ENCODE measurements at places on chromosomes 11 and 22.

DNA sequence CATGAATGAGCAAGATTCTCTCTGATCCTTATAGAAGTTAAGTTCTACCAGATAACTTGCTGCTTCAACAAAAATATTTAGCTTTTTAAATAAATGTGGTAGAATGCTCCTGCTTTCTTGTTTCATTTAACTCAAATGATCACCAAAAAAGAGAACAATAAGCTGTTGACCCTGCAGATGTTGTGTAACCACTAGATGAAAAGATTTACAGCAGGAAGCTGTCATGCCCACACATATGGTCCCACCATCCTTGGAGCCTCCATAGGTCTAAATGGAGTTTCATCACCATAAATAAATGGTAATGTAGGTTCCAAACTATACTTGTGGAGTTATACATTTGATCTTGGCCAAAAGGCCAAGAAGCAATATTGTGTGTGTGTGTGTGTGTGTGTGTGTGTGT lies 118.8 kb downstream of the RRAS2 start:
- DNase-seq = no peak

DNA sequence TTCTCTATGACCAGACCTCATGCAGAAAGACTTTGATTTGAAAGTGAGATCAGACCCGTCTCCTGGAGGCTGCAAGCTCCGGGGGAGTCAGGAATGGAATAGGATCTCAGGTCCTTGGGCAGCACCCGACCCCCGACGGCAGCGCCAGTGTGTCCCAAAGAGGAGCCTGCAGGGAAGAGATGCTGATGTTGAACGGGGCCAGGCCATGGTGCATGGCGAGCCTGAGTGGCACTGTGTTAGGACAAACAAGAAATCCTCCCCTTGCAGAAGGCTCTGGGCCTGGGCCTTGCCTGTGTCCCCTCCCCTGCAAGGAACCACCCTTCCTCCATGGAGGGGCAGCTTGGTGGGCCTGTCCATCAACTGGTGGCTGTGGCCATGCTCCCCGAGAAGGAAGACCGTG lies 20.1 kb upstream of the SYT8 start:
- no peak for DNase-seq

DNA sequence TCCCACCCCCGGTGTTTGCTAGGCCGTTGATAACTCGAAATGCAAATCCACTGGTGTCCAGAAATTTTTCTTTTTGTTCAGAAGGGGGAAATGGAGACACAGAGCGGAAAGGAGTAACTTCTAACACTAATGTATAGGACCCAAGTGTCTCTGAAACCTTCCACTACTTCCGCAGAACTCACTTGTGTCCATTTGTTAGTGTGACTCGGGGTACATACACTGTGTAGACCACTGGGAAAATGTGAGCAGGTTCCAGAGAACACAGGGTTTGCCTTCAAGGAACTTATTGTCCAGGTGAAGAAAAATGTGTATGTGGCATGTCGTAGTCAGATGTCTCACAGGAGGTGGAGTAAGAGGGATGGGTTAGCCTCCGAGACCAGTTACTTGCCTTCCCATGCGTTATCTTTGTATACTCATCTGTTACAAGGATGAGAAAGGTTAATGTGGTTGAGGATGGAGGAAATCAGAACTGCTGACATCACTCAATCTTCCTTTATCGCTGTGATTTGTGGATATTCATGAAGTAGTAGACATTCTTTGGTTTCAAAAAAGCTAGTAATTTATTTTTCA lies 857 bp downstream of the ARCN1 start:
- DNase-seq = no peak

GRCh38 chr11:27497911-27498310 lies 8.7 kb downstream of the LIN7C start:
- no peak for DNase-seq

DNA sequence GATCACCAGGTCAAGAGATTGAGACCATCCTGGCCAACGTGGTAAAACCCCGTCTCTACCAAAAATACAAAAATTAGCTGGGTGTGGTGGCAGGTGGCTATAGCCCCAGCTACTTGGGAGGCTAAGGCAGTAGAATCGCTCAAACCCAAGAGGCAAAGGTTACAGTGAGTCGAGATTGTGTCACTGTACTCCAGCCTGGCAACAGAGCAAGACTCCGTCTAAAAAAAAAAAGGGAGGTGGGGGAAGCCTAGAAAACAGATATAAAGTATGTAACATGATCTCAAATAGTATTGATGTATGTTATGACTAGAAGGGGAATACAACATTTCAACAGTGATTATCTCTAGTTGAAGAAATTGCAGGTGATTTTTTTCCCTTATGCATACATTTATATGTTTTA lies 61.4 kb downstream of the SLC1A2 start:
- no peak for DNase-seq

GRCh38 chr11:13745165-13745564 lies 76.7 kb downstream of the FAR1 start:
- DNase-seq = no peak

Data from stimulated activated CD4-positive, alpha-beta T cell treated with anti-CD3 and anti-CD28 coated beads, Interleukin-15, amount 100 ng/mL, for 1 hour (primary cell).